ENCODE measurements at places on chromosomes 16 and 17.

DNA sequence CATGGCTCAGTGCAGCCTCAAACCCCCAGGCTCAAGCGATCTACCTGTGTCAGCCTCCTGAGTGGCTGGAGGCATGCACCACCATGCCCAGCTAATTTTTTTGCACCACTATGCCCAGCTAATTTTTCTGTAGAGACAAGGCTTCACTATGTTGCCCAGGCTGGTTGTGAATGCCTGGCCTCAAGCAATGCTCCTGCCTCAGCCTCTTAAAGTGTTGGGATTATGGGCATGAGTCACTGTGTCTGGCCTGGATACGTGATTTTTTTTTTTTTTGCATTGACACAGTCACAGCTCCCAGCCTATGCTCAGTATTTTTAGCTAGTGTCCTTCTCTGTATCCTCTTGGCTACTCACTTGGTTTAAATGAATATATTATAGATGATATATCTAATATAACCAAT, 377.0 kb upstream of the TNRC6C start:
- no peak for DNase-seq

DNA sequence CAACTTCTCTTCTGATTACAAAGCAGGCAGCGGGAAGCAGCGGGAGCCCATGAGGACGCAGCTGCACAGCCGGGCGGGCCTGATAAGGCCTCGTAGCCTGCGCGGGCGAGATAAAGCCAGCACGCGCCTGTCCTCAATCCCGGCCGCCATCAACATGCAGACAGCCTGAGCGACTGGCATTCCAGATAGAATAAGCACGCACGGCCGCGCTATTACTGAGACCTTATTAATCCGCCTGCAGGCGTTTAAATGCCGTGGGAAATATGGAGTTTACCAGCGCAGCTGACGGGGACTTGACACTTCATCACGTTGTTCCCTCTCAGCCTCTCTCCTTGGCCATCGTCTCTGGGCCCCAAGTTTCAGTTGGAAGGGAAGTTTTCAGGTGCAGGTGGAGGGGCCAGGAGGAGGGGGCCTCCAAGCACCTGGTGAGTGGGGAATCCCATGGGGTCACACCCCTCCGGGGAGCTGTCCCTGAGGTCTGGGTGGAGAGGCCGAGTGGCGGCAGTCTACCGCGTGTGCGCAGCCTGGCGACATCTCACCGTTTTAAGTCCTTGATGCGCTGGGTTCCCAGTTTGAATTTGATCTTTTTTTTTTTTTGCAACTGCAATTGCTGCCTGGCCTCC, 27.3 kb upstream of the CBFA2T3 start:
- peak; percentile 13 for DNase-seq

- DNase-seq: no peak
Measured at GRCh38 chr17:68886401-68886800, 68.8 kb downstream of the ABCA8 start.

GRCh38 chr17:15048381-15048780, 216.7 kb downstream of the PMP22 start:
- no peak for DNase-seq

DNA sequence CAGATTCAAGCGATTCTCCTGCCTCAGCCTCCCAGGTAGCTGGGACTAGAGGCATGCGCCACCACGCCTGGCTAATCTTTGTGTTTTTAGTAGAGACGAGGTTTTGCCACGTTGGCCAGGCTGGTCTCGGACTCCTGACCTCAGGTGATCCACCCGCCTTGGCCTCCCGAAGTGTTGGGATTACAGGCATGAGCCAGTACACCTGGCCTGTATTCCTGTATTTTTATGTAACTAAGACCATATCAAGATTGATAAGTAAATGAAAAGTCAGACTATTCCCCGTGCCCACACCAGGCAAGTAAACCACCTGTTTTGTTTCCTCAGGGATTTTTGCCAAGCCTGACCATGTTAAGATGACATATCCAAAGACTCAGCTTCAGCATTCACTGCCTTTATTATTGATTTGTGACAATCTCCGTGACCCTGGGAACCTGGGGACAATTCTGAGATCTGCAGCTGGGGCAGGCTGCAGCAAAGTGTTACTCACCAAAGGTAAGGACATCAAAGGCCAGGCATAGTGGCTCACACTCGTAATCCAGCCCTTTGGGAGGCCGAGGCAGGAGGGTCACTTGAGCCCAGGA, 5.6 kb downstream of the MRM3 start:
- no peak for DNase-seq

- no peak for DNase-seq
Measured at GRCh38 chr16:58485184-58485887, 14.6 kb upstream of the NDRG4 start.

- peak; percentile 13 for DNase-seq
Measured at GRCh38 chr17:18362698-18363100, 651 bp downstream of the SHMT1 start.

DNA sequence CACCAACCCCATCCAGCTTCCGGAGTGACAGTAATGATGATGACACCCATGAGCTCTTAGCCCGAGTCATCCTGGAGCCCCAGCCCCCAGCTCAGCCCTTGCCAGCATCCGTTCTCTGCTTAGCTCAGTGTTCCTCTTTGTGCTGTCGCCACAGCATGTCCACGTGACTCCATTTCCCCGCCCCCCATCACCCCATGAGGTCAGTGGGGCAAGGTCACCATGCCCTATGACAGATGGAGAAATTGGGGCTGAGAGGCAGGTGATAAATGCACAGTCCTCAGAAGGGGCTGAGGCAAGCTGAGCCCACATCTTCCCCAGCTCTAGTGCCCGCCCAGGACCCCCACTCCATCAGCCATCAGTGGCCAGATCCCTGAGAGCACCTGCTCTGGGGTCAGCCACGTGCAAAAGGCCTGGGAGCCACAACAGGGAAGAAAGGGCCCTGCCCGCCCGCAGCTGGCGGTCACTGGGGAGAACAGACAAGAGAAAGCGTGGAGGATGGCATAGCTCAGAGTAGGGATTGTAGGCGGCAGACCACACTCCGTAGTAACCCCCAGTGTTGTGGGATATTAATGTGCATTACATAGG, 17.1 kb downstream of the ITGB4 start:
- no peak for DNase-seq

Data from NCI-H510A treated with DMSO at 0.1 percent for 48 hours (cell line).